ENCODE measurements at places on chromosomes 1 and 21. TPM values are rescaled to one million over a fixed set of nuclear protein-coding genes. Genes with fewer than 3 reads are reported as not detected.

SPRR4 gene
- total RNA-seq, result not detected

FAAH gene
- 39.7 TPM for total RNA-seq

RYR2 gene
- 7.6 TPM for total RNA-seq

EDN2 gene
- total RNA-seq, result 1.6 TPM

CADM3 gene
- 89.3 TPM for total RNA-seq

RAB3B gene
- 12.0 TPM for total RNA-seq

Data from camera-type eye (tissue), 1 donor.